ENCODE measurements at places on chromosomes 3 and 15. TPM values are rescaled to one million over a fixed set of nuclear protein-coding genes. Genes with fewer than 3 reads are reported as not detected.

DNA sequence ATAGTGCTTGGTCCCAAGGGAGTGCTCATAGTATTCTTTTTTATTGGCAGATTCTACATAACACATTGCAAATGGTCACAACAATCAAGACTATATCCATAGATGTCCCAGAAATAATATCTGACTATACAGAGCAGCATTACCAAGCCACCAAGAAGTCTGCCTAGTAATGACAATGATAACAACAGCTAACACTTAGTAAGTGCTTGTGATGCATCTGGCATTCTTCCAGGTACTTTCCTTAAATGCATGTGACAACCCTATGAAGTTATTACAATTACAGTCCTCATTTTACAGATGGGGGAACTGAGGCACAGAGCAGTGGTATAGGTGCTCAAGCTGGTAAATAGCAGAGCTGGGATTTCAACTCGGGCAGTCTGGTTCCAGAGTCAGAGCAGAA is 49.6 kb upstream of the ICE2 start:
- peak; percentile 27 for DNase-seq

The ROPN1B gene
- 8.8 TPM for total RNA-seq

DNA sequence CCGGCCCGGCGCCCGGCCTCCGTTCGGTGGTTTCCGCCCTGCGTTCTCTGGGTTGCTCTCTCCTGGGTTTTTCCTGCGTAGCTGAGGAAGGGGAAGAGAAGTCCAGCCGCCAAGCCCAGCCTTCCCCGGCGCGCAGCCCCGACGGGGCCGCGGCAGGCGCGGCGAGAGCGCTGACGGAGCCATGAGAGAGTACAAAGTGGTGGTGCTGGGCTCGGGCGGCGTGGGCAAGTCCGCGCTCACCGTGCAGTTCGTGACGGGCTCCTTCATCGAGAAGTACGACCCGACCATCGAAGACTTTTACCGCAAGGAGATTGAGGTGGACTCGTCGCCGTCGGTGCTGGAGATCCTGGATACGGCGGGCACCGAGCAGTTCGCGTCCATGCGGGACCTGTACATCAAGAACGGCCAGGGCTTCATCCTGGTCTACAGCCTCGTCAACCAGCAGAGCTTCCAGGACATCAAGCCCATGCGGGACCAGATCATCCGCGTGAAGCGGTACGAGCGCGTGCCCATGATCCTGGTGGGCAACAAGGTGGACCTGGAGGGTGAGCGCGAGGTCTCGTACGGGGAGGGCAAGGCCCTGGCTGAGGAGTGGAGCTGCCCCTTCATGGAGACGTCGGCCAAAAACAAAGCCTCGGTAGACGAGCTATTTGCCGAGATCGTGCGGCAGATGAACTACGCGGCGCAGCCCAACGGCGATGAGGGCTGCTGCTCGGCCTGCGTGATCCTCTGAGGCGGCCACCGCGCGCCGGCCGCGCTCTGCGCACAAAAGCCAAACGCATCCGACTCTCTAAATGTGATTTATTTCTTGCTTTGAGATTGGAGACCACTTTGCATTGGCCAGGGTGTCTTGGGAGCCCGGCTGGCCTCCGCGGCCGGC is 727 bp downstream of the RAP2B start:
- DNase-seq = peak; percentile 58

DNA sequence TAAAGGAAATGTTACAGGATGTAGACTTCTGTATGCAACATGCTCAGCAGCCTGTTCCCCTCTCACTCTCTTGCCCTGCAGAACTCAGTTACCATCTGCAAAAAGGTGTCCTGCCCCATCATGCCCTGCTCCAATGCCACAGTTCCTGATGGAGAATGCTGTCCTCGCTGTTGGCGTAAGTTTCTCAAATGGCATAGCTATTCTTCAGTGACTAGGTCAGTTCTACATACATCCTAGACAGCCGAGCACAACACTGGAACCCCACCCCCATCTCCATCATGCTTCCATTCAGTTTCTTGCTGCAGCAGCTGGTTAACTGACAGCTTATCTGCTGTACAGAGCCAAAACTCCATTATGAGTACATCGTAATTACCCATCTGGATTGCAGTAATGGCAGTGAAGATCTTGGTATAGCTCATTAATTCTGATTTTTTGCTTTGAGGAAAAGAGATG is 4.5 kb downstream of the THBS1 start:
- DNase-seq = peak; percentile 71

DNA sequence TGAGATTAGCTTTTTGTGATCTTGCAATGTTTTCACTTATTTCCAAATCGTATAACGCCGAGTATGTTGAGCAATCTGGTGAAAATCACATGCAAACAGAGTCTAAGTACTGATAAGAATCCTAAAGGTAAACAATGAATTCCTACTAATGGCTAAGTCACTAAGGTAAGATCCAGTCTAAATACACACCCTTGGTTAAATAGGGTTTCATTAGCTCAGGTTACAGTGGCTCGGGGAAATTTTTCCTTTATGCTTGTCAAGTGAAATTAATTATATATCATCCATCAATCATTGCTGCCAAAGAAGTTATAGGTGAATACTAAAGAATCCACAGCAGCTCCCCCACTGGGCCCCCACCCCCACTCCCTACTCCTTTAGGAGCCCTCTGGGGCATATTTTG is 139.3 kb downstream of the SOX2 start:
- no peak for DNase-seq

DNA sequence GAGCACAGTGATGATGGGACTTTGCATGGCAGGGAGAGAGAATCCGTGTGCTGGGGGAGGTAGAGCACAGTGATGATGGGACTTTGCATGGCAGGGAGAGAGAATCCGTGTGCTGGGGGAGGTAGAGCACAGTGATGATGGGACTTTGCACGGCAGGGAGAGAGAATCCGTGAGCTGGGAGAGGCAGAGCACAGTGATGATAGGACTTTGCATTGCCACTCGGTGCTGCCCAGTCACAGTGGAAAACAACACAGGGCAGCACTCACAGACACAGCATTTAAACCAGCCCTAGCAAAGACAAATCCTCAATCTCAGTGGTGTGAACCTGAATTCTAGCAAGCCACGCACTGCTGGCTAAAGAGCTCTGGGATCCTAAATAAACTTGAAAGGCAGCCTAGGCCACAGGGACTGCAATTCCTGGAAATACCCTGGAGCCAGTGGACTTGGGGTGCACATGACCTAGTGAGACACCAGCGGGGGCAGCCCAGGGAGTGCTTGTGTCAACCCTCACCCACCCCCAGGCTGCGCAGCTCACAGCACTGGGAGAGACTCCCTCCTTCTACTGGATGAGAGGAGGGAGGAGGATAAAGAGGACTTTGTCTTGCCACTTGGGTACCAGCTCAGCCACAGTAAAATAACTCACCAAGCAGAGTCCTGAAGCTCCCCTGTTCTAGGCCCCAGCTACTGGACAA is 23.4 kb upstream of the TNK2 start:
- no peak for DNase-seq

The TMEM42 gene
- total RNA-seq = 9.4 TPM

DNA sequence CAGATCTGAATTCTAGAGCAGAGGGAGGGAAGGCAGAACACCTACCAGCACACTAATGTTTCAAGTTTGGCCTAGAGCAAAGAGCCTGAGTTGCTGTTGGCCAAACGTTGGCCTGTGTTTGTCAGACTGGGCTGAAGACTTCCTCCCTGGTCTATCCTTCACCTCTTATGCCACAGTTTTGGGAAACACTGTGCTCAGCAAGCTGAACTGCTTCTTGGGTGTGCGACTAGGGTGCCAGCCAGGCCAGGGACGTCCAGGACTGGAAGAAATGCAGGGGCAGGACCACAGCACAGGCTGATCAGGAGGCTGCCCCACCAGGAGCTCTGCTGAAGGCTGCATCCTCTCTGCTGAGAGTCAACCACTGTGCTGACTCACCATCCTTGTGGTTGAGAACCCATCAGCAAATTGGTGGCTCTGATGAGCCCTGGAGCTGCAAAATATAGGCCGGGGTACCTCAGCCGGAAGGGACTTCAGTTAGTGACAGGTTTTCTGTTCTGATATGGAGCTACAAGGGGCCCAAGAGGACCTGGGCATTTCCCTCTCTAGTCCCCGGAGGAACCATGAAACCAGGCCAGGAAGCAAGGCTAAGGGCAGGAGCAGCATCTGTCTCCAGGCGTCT is 131.6 kb upstream of the RASGRP1 start:
- peak; percentile 82 for DNase-seq

- no peak for DNase-seq
Observed at GRCh38 chr3:10907262-10907661, 85.3 kb upstream of the SLC6A1 start.

The TRPM1 gene
- 0.02 TPM for total RNA-seq

GRCh38 chr3:142931222-142931621 is 32.3 kb downstream of the PAQR9 start:
- peak; percentile 48 for DNase-seq

DNA sequence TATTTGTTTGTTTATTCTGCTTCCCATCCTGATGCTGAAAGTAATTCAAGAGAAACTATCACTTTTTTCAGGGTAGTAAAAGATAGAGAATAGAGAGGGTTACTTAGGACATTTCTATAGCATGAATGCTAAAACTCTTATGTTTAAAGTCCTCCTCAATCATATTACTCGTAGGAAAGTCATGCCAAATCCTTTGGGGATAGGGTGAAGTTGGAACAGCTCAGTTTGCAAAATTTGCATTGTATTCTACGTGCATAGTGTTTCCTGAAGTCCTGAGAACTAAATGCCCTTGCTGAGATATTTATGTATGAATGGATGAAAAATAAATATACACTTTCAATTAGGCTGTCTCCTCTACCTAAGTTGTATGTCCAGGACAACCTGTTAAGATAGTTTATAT is 14.6 kb downstream of the PLSCR5 start:
- DNase-seq = no peak

DNA sequence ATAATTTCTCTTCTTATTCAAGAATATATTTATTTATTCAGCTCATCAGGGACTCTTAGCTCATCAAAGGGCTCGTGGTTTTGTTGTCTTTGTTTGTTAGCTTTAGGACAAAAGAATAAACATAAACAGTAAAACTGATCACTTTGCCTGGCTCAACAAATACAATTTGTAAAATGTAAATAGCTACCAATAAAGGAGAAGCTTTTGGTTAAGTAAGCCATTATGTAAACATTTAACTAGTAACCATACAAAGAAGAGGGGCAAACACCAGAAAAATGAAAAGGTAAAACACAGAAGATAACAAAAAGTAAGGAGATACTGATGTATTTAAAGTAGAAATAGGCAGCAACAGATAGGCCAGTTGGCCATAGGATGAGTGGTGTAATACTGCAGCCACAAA is 761.7 kb downstream of the ROBO1 start:
- DNase-seq = no peak

The FAH gene
- total RNA-seq = 40.4 TPM

The LTK gene
- total RNA-seq = not detected

The NDUFAF3 gene
- 181 TPM for total RNA-seq

GRCh38 chr3:150760431-150761200 is 2.4 kb downstream of the SIAH2 start:
- no peak for DNase-seq

DNA sequence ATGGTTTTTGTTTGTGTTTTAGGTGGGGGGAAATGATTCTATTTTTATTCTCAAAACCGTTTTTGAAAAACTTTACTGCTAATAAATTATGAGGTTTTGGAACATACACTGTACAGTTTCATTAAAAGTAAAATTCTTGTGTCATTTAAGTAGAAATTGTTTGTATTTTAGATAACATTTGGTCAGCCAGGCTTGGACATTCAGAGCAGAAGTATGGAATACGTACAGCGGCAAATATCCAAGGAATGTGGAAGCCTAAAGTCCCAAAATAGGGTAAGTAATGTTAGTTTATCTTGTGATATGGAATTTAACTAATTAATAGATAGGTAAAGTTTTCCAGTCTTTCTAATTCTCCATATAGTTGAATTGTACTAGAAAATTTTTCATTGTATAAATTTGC is 96.6 kb downstream of the SPRED1 start:
- DNase-seq = no peak

- no peak for DNase-seq
Observed at GRCh38 chr3:155356594-155357370, 63.3 kb upstream of the STRIT1 start.

The C3orf22 gene
- not detected for total RNA-seq

GRCh38 chr3:64505419-64505818 is 182.4 kb downstream of the ADAMTS9 start:
- no peak for DNase-seq

- no peak for DNase-seq
Observed at GRCh38 chr15:65290228-65290627, 3.5 kb upstream of the PARP16 start.

The CCR8 gene
- not detected for total RNA-seq

DNA sequence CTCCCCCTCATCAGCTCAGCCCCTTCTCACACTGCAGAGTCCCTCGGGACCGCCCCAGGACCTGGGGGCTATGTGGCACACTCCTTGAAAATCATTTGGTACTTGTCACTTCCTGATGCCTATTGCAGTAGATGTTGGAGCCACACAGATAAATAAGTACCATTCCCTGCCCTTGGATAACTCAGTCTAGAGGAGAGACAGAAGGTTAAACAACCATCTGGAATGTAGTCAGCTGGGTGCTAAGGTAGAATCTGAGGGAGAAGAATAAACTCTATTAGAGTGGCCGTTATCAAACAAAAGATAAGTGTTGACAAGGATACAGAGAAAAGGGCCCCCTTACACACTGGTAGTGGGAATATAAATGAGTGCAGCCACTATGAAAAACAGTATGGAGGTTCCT is 112.3 kb upstream of the NR2E3 start:
- no peak for DNase-seq

The BMF gene
- 5.4 TPM for total RNA-seq

GRCh38 chr15:65331811-65332210 is 27.3 kb downstream of the RNU5B-1 start:
- DNase-seq = no peak

The GRAMD2A gene
- total RNA-seq = 0.44 TPM

- no peak for DNase-seq
Observed at GRCh38 chr3:49727924-49728361, 4.2 kb upstream of the GMPPB start.

The VGLL3 gene
- total RNA-seq = 13.9 TPM

DNA sequence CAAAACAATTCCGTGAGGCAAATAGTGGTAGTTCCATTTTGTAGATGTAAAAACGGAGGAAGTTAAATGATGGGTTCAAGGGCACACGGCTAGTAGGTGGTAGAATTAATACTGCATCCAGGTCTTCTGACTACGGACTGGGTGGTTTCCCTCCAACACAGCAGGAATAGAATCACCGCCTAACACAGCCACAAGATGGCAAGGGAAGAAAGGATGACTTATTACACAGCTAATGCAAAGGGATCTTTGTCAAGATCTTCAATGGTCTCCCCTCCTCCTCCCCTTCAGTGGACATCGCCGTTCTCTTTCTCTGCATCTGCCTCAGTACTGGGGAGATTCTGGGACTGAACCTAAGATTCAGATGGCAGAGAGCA is 524 bp upstream of the TOPBP1 start:
- peak; percentile 75 for DNase-seq

GRCh38 chr15:59457103-59457502 is 19.1 kb downstream of the FAM81A start:
- peak; percentile 24 for DNase-seq

- no peak for DNase-seq
Observed at GRCh38 chr15:53829923-53830459, 70.5 kb upstream of the WDR72 start.

GRCh38 chr3:127041933-127042332 is 59.0 kb downstream of the PLXNA1 start:
- no peak for DNase-seq

- DNase-seq = no peak
Observed at GRCh38 chr3:53242642-53243041, 13.2 kb downstream of the TKT start.

The STRA6 gene
- 3.5 TPM for total RNA-seq

GRCh38 chr15:24943361-24943760 is 11.4 kb upstream of the SNRPN start:
- no peak for DNase-seq

GRCh38 chr3:14298442-14298841 is 104.0 kb upstream of the SLC6A6 start:
- DNase-seq = no peak

GRCh38 chr15:87716422-87716821 is 540.1 kb downstream of the NTRK3 start:
- no peak for DNase-seq
